MCF 10A (cell line): ENCODE measurements at places on chromosomes 16 and 17. TPM values are rescaled to one million over a fixed set of nuclear protein-coding genes. Genes with fewer than 3 reads are reported as not detected.

GRCh38 chr17:17668358-17668757 is 12.9 kb upstream of the RAI1 start:
- peaks cover 23% of the 10 kb centered on the region for H3K4me1 ChIP-seq
- H3K27me3 ChIP-seq = peaks cover 13% of the 10 kb centered on the region
- no peak for DNase-seq
- H3K36me3 ChIP-seq = no peaks in the 10 kb centered on the region
- H3K4me3 ChIP-seq = no peak overlapping the region

CLEC3A gene
- not detected in 2 replicates for total RNA-seq

DNA sequence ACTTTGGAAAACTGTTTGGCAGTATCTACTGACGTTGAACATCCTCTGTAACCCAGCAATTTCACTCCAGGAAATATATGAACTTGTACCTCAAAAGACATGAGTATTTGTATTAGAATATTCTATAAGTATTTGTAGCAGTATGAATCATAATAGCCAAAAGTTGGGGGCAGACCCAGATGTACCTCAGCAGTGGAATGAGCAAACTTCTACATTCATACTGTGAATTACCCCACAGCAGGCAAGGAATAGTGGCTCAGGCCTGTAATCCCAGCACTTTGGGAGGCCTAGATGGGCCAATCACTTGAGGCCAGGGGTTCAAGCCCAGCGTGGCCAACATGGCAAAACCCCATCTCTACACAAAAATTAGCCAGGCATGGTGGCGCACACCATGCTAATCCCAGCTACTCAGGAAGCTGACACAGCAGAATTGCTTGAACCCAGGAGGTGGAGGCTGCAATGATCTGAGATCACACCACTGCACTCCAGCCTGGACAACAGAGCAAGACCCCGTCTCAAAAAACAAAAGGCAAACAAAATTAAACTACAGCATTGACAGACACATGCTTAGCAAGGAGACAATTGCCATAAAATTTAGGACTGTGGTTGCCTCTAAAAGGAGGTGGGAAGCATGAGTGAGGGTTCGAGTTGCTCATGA is 11.2 kb upstream of the HELZ start:
- H3K4me3 ChIP-seq = no peak overlapping the region
- DNase-seq = no peak
- H3K36me3 ChIP-seq = peaks cover 5% of the 10 kb centered on the region
- H3K4me1 ChIP-seq = peaks cover 19% of the 10 kb centered on the region

DNA sequence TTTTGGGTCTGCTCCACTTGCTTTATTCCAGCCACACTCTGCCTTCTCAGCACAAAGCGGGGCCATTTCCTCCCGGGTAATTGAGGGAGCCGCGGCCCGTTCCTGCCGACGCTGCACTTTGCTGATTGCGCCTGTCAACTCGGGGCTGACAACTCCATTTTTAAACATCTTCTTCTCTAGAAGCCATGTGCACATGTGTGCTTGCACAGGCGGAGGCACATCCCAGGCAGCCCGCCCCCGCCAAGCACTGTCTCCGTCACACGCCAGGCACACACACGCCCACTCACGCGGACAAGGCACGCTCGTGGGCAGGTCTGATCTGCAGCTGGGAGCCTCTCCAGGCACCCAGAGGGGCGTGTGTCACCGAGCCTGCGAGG is 63.2 kb downstream of the ENGASE start:
- H3K36me3 ChIP-seq = no peaks in the 10 kb centered on the region
- DNase-seq = no peak
- H3K4me1 ChIP-seq = no peaks in the 10 kb centered on the region
- peaks cover 88% of the 10 kb centered on the region for H3K27me3 ChIP-seq

DNA sequence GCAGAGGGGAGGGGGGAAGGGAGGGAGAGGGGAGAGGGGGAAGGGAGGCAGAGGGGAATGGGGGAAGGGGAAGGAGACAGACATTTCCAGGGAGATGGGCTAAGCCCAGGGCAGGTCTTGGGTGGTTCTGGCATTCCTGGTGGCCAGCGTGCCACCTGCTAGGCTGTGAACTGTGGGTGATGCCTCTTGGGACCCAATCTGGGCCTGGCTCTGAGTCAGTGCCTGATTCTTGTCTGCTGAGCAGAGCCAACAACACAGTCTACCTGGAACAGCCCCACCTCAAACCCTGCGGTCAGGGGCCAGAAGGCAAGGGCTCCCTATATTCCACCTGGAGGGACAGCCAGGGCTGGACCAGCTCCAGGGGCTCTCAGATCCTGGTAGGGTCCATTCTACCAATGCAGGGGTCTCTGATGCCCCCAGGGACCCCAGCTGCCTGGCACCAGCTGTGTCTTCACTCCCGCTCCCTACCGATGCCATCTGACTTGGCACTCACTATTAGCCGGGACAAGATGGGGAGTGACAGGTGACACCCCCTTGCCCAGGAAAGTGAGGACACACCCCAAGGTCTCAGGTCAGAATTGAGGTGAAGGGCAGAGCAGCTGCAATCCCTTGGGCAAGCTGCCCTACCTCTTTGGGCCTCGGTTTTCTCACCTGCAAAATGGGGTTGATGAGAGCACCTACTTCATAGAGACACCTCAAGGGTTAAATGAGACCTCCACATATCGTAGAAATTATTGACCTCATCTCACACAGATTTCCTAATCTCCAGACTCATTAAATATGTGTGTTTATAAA is 87.2 kb downstream of the LITAF start:
- H3K27ac ChIP-seq = no peak overlapping the region
- no peak overlapping the region for H3K4me3 ChIP-seq
- peak; percentile 53 for DNase-seq

- no peak for DNase-seq
- no peaks in the 10 kb centered on the region for H3K4me1 ChIP-seq
- no peaks in the 10 kb centered on the region for H3K36me3 ChIP-seq
- peaks cover 47% of the 10 kb centered on the region for H3K27me3 ChIP-seq
- no peak overlapping the region for H3K27ac ChIP-seq
Measured at GRCh38 chr17:58061672-58062071, 21.5 kb upstream of the DYNLL2 start.

GAST gene
- not detected in 2 replicates for total RNA-seq

AANAT gene
- total RNA-seq = not detected in 2 replicates

DNA sequence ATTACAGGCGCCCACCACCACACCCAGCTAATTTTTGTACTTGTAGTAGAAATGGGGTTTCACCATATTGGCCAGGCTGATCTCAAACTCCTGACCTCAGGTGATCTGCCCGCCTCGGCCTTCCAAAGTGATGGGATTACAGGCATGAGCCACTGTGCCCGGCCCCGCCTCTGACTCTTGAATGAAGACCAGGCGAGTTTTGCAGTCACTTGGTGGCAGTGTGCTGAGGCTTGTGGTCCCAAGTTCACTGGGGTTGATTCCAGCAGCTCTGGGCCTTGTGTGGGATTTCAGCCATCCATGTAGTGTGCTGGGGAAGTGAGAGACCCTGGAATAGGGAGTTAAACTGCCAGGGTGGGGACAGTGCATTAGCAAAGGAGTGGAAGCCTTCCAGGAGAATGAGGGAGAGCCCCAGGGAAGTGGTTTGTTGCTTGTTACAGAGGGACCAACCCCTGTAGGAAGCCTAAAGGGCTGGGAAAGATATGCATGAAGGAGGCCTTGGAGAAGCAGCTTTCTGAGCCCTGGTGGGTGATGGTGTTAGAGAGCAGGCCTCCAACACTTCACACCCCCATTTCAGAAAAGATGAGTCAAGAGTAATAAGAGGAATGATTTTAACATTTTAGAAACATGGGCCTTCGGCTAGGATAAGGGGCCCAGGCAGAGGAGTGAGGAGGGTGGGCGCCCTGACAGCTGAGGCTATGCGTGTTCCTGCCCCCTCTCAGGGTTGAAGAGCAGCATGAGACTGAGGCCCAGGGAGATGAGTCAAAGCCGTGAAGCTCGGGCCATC is 14.5 kb downstream of the PSKH1 start:
- H3K4me3 ChIP-seq = no peak overlapping the region
- no peaks in the 10 kb centered on the region for H3K27me3 ChIP-seq
- H3K27ac ChIP-seq = no peak overlapping the region
- no peak for DNase-seq

DNA sequence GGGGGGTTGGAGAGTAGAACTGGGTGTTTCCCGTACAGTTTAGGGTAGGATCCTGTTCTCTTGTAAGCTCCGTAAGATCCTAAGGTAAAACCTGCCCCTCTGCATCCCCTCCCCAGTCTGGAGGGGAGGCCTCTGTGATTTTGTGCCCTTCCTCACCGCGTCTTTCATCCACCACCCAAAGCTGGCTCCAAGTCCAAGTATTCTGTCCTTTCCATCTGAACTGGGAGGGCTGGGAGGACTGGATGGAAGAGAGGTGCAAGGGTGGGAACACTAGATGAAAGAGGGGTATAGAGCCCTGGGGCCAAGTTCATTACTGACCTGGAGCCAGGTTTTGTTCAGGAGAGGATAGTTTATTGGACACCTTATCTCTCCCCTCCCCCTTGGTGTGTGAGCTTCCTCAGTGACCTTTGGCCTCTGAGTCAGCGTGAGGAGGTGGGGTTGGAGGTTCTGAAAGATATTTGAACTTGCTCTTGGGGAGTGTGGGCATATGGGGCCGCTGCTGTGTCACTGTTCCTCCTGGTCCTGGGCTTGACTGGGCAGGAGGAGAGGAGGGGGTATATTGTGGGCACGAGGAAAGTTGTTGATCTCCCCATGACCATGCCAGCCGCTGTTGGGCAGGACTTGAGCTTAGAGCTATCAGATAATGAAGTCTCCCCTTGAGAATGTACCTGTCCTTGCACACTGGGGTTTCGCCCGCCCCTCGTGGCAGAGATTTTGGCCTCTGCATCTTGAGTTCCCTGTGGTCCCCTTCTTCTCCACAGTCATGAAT is 1.6 kb downstream of the LASP1 start:
- DNase-seq = peak; percentile 87
- H3K4me1 ChIP-seq = peaks cover 47% of the 10 kb centered on the region
- H3K36me3 ChIP-seq = peaks cover 24% of the 10 kb centered on the region
- no peaks in the 10 kb centered on the region for H3K27me3 ChIP-seq
- H3K27ac ChIP-seq = peak overlapping the region; percentile 80

- no peaks in the 10 kb centered on the region for H3K27me3 ChIP-seq
- H3K4me1 ChIP-seq = no peaks in the 10 kb centered on the region
- H3K27ac ChIP-seq = no peak overlapping the region
Measured at GRCh38 chr17:39335704-39336223, 65.7 kb downstream of the FBXL20 start.

GRCh38 chr17:2071455-2072281 is 16.8 kb downstream of the HIC1 start:
- peaks cover 14% of the 10 kb centered on the region for H3K4me1 ChIP-seq
- H3K4me3 ChIP-seq = no peak overlapping the region
- H3K36me3 ChIP-seq = peaks cover 24% of the 10 kb centered on the region
- DNase-seq = no peak

- peaks cover 6% of the 10 kb centered on the region for H3K36me3 ChIP-seq
- no peaks in the 10 kb centered on the region for H3K4me1 ChIP-seq
- no peak overlapping the region for H3K27ac ChIP-seq
- peaks cover 74% of the 10 kb centered on the region for H3K27me3 ChIP-seq
- DNase-seq = no peak
Measured at GRCh38 chr16:73847090-73847489, 449.5 kb upstream of the PSMD7 start.

DNA sequence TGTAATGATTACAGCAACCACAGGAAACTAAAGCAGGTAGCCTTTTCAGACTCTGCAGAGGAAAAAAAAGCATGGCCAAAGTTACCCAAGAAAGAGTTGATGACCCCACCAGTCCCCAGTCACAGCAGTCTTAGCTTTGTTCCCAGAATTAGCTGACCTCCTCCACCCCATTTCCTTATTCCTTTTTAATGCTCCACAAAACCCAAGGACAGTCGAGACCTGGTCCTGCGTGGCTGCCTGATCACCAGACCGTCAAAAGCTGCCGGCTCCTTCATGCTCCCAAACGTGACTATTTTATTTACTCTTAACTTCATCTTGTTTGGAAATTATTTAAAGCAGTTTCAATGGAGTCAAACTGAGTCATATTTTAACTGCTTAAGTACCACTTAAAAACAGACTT is 28.7 kb upstream of the MED9 start:
- peaks cover 11% of the 10 kb centered on the region for H3K27me3 ChIP-seq
- H3K4me1 ChIP-seq = peaks cover 8% of the 10 kb centered on the region
- no peak overlapping the region for H3K4me3 ChIP-seq
- H3K36me3 ChIP-seq = no peaks in the 10 kb centered on the region
- no peak for DNase-seq

DNA sequence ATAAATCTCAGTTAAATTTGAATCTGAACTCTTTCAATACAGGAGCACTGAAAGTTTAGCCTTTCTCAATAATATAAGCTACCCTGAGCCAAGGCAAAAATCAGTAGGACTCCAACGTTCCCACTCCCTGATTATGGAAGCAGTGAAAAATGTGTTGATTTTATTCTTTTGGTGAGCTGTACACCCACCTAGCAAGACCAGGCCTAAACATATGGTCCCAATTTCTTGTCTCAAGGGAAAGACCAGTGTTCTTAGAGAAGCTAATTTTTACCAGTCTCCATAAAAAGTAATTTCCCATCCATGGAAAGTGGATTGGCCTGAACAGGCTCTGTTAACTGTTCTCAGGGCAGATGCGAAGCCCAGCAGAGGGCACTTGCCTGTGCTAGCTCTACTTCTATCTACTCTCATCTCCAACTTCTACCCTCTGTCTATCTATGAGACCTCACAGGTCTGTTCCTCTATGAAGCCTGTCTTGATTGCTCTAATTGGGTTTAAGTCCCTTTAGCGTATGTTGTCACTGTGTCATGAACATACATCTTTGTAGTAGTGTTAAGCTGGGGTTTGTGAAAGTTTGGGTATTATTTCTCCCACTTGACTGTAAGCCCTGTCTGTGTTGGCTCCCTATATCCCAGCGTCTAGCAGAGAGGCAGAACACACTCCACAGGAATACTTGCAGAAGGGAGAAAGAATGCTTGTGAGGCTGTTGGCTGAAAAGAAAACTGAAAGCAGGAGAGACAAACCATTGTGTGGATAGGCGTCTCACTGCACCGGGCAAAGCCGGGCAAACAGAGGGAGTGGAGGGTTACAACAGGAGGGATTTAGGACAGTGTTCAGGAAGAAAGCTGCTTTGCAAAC is 167.1 kb upstream of the MAF start:
- H3K27ac ChIP-seq = no peak overlapping the region
- H3K4me1 ChIP-seq = peaks cover 10% of the 10 kb centered on the region
- H3K36me3 ChIP-seq = no peaks in the 10 kb centered on the region
- DNase-seq = no peak
- H3K27me3 ChIP-seq = no peaks in the 10 kb centered on the region
- H3K4me3 ChIP-seq = no peak overlapping the region

DNA sequence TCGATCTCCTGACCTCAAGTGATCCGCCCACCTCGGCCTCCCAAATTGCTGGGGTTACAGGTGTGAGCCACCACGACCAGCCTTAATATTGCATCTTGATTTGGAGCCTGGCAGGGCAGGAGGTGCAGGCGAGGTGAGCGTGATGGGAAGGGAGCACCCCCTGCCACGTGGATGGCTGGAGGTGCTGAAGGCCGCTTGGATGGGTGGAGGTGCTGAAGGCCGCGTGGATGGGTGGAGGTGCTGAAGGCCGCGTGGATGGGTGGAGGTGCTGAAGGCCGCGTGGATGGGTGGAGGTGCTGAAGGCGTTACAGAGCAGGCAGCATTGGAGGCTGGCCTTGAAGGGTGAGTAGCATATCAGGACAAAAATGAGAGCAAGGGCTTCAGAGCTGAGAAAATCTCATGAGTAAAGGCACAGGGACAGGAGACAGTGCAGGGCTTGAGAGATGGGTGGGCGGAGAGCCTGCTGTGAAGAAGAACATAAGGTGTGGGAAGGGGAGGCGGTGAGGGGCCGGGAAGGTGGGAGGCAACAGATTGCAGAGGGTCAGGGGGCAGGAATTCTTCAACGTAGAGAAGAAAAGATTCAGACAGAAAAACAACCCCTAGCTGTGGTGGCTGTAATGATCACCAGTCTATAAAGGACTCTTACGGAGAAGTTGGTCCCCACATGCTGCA is 101.7 kb upstream of the SEC14L1 start:
- H3K27me3 ChIP-seq = peaks cover 27% of the 10 kb centered on the region
- H3K36me3 ChIP-seq = no peaks in the 10 kb centered on the region
- H3K4me1 ChIP-seq = no peaks in the 10 kb centered on the region
